Stimulated activated memory B cell treated with anti-CD40 and anti-IgM and Interleukin-4, amounts not matched to agents 10 μg/mL and 1 μg/mL and 100 μg/mL, for 72 hours (primary cell): ENCODE measurements at places on chromosomes 13 and 19.

- ATAC-seq: no peak
Observed at GRCh38 chr13:27839809-27840467, 47.7 kb downstream of the GSX1 start.

- no peak for ATAC-seq
Observed at GRCh38 chr13:29684441-29684840, 89.0 kb upstream of the SLC7A1 start.

DNA sequence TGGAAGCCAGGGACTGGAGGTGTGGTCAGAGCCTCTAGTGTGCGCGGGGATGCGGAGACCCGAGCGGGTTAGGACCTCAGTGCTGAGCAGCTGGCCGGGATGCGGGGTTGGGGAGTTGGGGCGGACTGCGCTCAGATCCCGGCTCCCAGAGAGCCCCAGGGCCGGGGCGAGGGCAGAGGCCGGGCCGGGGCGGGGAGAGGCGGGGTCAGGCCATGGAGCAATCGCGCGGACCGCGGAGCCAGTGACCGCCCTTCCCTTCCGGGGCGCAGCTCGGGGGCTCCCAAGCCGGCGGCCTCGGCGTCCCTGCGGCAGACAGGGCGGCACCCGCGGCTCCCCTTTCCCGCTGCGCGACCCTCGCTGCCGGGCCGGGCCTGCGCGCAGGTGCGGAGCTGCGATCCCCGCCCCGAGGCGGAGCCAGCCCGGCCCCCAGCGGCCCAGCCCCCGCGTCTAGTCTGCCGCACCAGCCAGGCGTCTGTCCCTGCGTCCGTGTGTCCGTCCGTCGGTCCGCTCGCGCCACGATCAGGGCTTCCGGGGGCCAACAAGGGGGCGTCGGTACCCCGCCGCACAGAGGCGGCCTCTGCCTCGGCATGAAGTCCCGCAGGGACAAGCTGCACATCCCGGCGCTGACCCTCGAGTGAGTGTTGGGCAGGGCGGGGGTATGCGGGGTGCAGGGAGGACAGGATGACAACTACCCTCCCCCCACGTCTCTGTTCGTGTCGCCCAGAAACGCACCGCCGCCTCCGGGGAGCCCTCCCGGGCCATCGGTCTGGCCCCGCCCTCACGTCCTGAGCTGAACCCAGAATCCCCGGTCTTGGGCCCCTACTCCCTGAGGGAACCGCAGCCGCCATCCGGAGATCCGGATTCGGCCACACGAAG, 12.4 kb downstream of the MAST3 start:
- peak; percentile 75 for ATAC-seq

- ATAC-seq: peak; percentile 76
Observed at GRCh38 chr19:35986664-35987570, 8.1 kb upstream of the SDHAF1 start.

- ATAC-seq: no peak
Observed at GRCh38 chr13:51761643-51762350, 42.2 kb downstream of the DHRS12 start.

DNA sequence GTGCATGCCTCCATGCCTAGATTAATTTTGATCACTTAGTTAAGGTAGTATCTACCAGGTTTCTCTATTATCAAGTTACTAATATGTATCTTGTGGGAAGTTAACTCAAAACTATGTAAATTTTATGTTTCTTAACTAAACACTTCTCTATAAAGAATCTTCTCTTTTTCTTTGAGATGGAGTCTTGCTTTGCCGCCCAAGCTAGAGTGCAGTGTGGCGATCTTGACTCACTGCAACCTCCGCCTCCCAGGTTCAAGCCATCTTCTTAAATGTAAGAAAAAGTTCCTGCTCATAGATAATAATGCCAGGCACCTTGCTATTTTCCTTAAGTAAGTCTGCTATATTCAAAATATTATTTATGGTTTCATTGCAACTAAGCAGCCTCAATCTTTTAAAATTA, 58.4 kb downstream of the ELF1 start:
- ATAC-seq: no peak

DNA sequence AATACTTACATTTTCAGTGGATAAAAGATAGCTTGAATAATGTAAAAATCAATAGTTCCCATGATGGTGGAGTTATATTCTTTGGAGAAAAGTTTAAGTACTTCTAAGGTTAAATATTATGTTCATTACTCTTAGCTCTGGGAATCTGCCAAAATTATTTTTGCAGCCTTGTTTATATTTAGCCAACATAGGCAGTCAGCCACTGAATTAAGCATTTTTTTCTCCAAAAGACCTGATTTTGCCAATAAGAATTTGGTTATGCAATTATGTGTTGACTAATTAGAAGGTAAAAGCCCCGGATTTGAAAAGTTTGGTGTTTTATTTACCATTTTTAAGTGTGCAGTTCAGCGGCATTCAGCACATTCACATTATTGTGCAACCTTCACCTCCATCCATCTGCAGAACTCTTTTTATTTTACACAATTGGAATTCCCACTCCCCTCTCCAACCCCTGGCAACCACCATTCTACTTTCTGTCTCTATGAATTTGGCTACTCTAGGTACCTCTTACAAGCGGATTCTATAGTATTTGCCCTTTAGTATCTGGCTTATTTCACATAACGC, 90.1 kb upstream of the C1QTNF9B start:
- ATAC-seq: no peak

- no peak for ATAC-seq
Observed at GRCh38 chr19:35455616-35456201, 7.7 kb downstream of the FFAR2 start.

GRCh38 chr19:48750351-48750750, 2.1 kb downstream of the FUT1 start:
- no peak for ATAC-seq

GRCh38 chr13:59459972-59460371, 703.8 kb downstream of the DIAPH3 start:
- ATAC-seq: no peak

DNA sequence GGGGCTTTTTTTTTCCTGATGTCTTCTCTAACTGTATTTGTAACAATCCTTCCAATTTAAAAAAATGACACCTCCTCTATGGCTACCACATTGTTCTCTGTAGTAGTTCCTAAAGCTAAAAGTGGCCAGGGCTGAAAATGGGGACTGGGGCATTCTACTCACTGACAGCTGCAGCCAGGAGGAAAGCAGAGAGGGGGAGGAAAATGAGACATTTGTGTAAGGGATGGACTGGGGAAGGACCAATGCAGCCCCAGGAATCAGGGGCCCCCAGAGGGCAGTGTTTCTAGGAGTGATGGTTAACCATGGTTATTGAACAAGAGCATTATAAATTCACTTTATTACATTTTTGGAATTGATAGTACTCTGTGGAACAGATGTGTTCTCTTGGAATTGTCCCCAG, 34.3 kb upstream of the C1QTNF9 start:
- ATAC-seq: no peak

- ATAC-seq: no peak
Observed at GRCh38 chr19:44738136-44738535, 10.4 kb upstream of the BCL3 start.

DNA sequence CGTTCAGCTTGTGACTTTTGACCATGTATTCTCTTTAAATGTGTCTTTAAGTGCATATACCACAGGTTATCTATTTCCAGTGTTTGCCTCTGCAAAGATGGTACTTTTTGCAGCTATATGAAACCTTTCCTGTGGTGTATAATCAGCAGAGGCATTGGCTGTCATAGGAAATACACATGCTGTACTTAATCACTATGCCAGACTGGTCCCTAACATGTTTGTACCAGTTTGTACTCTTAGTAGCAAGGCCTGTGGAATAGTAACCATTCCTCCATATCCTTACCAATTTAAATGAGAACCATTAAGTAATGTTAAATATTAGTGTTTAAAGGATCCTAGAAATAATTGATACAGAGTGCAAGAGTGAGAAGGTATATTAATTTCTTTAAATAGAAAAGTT, 69.8 kb downstream of the CDK8 start:
- no peak for ATAC-seq

GRCh38 chr13:100125946-100126345, 37.1 kb downstream of the PCCA start:
- no peak for ATAC-seq

GRCh38 chr19:16589917-16590316, 17.7 kb upstream of the SLC35E1 start:
- no peak for ATAC-seq

DNA sequence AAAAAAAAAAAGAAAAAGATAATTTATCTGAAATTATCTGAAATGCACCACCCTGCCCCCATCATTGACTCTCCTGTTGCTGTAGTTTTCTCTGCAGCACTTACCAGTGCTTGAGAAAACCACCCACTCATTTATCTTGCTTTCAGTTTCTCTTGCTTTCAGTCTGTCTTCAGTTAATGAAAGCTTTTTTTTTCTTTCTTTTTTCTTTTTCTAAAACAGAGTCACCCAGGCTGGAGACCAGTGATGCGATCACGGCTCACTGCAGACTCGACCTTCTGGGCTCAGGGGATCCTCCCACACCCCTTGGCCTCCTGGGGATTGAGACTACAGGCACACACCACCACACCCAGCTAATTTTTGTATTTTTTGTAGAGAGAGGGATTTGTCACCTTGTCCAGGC, 4.3 kb upstream of the ACP5 start:
- peak; percentile 90 for ATAC-seq

DNA sequence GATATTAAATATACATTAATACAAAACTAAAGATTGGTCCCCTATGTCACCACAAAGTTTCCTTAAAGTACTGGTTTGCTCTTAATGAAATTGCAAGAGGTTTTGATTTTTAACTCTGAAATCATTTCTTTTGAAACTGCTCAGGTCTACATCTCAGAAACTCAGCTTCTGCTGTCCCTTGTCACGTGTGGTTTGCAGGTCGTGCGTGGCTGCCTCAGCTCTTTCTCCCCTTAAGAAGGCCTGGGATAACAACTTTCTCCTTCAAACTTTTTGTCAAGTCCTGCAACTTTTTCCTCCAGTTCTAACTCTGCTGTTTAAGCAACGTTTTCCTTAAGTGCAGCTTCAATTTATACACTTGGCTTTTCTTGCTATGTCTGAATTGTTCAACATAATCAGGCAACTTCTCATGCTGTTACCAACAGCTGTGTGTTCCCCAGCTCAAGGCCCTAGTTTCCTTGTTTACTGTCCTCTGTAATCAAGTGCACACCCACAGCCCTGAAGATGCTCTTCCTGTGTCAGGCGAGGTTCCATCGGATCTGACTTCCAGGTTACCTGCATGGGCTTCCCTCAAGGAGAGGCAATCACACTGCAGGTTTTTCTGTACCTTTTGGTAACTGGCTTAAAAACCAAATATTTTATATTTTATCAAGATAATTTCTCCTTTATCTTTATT, 13.5 kb downstream of the C13orf46 start:
- ATAC-seq: no peak

DNA sequence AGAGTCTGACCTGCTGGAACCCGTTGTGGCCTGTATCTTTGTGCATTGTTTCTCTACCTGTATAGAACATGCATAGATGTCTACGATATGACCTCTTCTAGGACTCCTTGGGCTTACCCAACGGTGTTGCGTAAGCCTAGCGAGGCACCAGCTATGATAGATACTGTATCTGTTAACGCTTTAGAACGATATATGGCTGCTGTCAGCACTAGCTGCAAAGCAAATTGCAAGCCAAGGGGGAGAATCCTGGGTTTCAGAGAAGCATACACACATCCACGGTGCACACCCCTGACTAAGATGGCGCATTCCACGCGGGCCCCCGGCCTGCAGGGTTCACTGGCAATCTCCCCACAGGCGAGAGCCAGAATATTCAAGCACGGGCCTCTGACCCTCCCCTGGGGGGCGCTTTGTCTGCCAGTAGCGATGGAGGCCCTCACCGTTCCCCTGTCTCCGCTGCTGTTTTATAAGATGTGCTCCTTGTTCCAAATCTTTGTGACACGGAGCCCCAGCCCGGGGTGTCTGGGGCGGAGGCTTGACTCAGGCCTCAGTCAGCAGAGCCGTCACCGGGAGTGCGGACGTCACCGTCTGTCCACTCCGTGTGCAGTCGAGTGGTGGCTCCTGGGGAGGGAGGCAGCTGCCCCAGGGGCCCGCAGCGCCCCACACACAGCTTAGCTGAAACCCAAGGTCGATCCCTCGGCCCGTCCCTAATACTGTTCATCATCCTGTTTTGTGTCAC, 12.9 kb upstream of the RPS15 start:
- ATAC-seq: no peak

DNA sequence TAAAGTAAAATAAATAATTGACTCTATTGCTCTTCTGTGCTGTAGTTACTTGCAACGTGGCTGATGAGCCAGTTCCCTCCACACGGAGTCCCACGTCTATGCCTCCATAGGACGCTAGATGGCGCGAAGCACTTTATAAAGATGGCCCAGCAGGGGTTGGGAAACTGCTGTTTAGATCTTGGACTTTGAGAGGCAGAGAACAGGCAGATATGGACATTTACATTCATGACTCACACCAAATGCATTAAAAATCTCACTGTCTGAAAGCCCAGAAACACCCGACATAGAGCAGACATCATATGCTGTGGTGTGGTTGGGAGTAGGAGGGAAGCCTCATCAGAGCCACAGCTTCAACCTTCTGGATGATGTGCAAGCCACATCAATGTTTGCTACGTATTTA, 643.1 kb upstream of the ARGLU1 start:
- ATAC-seq: peak; percentile 60

GRCh38 chr13:76790980-76791819, 95.0 kb downstream of the KCTD12 start:
- no peak for ATAC-seq

DNA sequence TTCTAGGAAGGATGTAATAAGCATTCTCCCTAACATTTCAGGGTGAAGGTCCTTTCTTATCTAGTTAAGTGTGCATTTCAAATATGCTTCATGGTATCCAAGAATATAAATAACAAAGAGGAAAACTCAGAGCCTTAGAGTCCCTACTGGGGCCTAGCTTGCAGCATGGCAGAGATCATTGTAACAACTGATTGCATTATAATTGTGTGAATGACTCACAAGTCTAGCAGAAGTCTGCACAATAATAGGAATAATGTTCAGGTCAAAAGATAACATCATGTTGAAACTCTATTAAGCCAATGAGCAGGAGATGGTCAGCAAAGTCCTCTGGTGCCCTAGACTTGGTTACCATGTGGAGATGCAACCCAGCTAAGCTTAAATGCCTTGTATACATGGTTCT, 3.4 kb downstream of the POSTN start:
- no peak for ATAC-seq

DNA sequence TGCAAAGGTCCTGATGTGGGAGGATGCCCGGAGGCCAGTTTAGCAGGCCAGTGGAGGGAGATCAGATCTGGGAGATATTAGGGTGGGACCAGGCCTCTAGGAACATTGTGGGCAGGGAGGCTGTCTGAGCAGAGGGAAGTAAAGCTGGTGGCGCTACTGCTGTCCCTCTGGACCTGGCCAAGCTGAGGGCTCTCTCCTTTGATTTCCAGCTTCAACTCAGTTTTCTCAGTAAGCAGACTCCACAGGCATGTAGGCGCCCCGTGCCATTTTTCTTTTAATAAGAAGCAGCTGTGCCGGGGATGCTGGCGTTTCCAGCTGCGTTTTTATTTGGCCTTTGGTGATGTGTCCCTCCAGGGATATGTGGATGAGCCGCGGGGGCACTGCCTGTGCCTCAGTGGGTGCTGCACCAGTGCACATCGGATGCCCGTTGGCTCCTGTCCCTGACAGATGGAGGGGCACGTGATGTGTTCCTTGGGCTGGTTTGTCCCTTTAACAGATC, 6.7 kb downstream of the DNM2 start:
- no peak for ATAC-seq
